ENCODE measurements at places on chromosomes 3 and 15.

DNA sequence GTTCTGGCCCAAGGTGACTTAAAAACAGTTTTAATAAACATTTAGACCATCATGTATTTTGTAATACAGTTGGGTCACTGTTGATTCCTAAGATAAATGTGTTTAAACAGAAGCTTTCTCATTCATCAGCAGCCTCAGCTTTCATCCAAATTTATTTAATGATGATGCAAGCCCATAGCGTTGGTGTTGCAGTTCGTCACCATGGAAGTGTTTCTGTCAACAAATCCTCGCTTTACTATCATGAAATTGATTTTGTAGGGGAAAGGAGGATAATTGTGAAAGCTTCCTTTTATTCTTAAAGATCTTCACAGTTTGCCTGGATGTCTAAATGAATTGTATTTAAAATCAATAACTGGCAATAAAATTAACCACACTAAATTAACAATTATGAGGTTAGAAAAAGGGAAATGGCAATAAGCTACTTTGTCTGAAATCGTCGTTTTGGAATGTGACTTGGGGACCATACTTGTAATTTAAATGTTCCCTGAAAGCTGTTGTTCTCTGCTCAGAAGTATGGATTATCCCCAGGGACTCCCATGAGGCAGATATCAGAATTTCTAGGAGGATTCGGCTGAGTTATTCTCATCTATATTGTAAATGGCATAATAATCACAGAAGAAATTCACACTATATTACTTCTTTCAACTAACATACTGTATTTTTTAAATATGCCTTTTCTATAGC lies 29.0 kb downstream of the CMSS1 start:
- DNase-seq = no peak

GRCh38 chr3:183394150-183394549 lies 34.3 kb downstream of the MCF2L2 start:
- DNase-seq = no peak

DNA sequence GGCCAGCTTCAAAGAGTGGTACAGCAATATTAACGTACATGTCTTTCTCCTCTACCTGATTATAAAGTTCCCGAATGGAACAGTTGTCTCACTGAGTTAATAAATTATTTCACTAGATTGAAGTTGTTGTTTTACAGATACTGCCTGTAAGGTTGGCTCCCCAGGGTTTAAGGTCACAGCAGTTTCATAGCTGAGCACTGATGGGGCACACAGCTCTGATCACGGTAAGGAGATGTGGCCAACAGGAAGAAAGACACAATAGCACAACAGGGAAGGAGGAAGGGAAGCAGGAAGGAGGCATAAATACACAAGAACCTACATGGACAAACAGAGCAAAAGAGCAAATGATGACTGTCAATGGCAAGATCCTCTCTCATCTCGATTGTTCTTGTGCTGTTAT lies 215.6 kb downstream of the WNT5A start:
- DNase-seq = no peak

GRCh38 chr15:42108189-42108588 lies 13.8 kb upstream of the PLA2G4D start:
- no peak for DNase-seq

DNA sequence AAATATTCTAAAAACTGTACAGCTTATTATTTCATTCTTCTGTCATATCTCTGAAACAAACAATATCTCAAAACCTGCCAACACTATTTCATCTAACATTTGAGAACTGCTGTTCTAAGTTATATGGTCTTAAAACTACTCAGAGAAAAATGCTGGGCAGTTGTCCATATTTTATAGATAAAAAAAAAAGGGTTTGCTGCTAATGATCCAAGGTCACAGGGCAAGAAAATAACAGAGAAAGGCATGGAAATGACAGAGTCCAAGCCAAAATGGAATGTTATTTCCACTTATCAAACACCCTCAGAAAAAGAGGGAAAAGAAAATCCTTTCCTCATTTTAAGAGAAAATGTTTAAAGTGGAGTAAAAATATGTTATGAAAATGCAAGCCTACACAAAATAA lies 313.1 kb downstream of the CADM2 start:
- no peak for DNase-seq
